M059J (cell line): ENCODE measurements at places on chromosomes 1 and 21. TPM values are rescaled to one million over a fixed set of nuclear protein-coding genes. Genes with fewer than 3 reads are reported as not detected.

- no peak for DNase-seq
Observed at GRCh38 chr1:997993-998744, 1.7 kb downstream of the HES4 start.

DNA sequence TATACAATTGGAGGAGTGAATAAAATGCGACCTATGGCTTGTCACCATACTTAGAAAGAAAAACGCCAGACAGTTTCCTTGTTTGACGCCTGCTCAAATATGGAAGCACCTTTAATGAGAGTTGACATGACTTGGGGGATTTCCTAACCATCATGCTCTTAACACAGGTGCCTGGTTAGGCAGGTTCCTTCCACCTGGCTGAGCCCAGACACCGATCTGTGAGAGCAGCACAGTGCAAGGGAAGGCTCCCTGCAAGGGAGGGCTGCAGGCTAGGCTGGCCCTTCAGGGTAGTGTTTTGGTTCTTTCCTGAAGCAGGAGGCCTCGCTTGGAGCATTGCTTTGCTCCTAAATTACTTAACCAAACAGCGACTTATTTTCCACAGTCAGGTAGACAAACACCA is 24.6 kb upstream of the KLHDC8A start:
- no peak for DNase-seq

GRCh38 chr1:59366346-59366745 is 69.5 kb downstream of the FGGY start:
- DNase-seq, result no peak

DNA sequence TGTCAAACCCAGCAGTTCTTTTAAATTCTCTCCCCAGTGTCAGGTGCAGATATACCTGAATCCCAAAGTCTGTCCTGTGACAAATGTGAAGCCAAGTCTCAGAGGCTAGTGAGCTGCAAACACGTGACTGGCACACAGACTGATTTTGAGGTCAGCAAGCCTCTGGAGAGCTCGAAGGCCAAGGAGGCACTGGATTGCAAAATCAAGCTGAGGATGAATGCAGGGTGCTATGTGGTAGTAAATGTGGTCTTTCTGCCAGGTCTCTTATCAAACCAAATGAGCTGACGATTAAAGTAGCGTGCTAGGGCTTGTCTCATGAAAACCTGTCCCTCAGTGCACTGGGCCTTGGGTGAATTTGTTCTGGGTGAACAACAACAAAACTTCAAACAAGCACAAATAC is 20.6 kb downstream of the GPR3 start:
- DNase-seq, result no peak

GRCh38 chr1:206963740-206964139 is 6.5 kb downstream of the FCAMR start:
- DNase-seq, result no peak

GRCh38 chr1:240350910-240351331 is 259.2 kb downstream of the FMN2 start:
- peak; percentile 79 for DNase-seq

- DNase-seq, result no peak
Observed at GRCh38 chr1:157739229-157739901, 37.6 kb downstream of the FCRL2 start.

GRCh38 chr1:46675549-46676314 is 4.1 kb downstream of the TEX38 start:
- no peak for DNase-seq

- DNase-seq, result no peak
Observed at GRCh38 chr1:54614563-54614962, 8.8 kb downstream of the FAM151A start.

GRCh38 chr1:240245629-240246020 is 153.9 kb downstream of the FMN2 start:
- peak; percentile 53 for DNase-seq

DNA sequence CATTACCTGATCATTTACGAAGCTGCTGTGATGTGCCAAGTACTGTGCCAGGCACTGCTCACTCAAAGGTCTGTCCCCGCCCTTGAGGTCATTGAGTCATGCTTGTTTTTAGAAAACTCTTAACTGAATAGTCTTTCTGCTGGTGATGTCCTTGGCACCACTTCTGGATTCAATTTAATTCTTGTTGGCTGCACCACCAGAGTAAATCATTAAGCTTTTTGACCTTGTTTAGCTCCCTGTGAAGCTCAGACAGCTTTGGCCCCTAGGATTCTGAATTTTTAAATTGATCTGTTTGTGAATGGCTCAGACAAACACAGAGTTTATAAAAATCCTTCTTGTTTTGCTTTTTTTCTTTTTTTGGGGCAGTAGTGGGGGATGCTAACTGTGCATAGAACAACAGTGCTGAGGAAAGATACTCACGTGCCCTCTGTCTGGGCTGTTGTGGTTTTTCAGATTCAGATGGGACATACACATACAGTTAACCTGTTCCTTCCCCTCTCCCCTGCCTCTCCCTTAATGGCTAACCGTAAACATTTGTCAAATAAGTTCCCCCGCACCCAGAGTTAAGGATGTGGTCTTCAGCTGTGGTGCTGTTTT is 67.6 kb downstream of the MTR start:
- DNase-seq, result peak; percentile 15

GRCh38 chr1:198443365-198444233 is 96.9 kb downstream of the ATP6V1G3 start:
- peak; percentile 96 for DNase-seq

DNA sequence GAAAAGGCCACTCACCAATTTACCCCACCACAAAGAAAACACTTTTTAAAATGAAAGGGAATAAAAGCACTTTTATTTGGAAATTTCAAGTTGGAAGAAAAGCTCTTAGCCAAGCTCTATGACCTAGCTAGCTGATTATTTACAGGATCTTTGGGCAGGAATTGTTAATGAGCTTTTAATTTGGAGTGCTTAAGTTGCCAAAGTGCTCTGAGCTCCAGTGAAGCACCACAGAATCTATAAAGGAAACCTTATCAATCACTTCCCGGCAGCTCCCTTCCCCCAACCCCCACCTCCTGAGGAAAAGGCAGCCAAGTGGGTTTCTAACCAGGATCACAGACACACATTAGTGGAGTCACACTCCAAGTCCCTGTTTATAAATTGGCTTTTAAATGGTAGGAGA is 1.5 kb downstream of the ERI3 start:
- no peak for DNase-seq

GRCh38 chr1:69947837-69948236 is 257.5 kb downstream of the LRRC40 start:
- DNase-seq, result peak; percentile 79

DNA sequence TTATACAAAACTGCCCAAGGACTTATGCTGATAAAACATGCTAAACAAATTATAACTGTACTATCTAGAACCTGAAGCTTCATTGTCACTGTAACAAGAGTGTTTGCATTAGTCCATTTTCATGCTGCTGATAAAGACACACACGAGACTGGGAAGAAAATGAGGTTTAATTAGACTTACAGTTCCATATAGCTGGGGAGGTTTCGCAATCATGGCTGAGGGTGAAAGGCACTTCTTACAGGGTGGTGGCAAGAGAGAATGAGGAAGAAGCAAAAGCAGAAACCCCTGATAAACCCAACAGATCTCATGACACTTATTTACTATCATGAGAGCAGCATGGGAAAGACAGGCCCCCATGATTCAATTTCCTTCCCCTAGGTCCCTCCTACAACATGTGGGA is 100.4 kb downstream of the SPATA6 start:
- no peak for DNase-seq

DNA sequence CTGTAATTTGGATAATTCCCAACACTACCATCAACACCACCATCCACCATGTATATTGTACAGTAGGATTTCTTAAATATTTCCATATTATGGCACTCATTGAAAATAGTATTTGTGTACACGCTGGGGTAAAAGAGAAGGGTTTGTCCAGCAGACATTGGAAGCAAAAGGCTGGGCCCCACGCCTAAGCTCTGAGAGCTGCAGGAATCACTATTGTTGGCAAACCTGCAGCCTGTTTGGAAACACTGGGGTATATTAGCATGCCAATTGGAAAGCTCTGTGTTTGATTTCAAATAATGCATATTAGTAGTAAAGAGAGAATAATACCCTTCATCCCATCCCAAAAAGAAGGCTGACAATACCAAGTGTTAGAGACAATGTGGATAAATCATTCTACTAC is 81.5 kb upstream of the DPYD start:
- DNase-seq, result no peak

- DNase-seq, result peak; percentile 99
Observed at GRCh38 chr1:8097077-8097799, 71.1 kb upstream of the ERRFI1 start.

- DNase-seq, result no peak
Observed at GRCh38 chr21:19864476-19864875, 1133.7 kb upstream of the NCAM2 start.

DNA sequence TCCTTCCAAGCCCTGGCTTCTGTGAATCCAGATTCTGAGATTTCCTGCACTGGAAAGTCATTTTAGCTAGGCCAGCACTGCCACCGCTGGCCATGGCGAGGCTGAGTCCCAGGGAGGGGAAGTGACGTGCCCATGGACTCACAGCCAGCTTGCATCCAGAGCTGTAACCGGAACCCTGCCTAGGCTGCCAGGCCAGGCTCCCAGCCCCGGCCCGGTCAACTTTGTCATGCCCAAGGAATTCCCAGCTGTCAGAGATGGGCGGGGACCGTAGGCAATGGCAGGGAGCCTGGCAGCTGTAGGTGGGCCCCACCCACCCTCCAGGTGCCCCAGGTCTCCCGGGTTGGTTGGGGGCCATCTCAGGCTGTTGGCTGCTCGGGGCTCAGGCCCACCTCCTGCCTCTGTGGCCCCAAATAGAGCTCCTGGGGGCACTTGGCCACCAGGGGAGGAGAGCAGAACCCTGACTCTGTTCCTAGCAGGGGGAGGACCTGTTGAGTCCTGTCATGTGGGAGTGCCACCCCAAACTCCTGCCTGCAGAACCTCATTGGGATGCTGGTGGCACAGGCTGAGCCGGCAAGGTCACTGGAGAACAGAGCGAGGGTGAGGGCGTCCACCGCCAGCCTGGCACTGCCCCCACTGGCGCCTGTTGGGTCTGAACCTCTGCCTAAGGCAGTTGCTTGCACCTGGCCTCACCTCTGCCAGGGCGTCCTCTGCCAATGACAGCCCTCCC is 57.8 kb downstream of the FOXO6 start:
- DNase-seq, result peak; percentile 94

DNA sequence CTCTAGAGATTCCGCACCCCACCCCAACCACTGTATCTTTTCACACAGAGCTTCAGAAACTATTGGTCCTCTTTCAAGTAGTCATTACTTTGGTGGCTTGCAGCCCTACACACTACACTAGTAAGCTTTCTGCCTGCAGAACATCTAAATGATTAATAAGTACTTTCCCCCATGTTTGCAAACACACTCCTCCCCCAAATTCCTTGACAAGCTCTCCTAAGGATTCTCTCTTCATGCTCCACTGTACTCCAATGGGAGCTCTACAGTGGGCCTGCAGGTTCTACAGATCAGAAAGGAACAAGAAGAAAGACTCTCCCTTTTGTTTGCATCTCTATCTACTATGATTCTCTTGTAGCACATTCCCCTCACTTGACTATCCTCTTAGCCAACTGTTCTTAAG is 16.3 kb upstream of the NUF2 start:
- DNase-seq, result no peak

DNA sequence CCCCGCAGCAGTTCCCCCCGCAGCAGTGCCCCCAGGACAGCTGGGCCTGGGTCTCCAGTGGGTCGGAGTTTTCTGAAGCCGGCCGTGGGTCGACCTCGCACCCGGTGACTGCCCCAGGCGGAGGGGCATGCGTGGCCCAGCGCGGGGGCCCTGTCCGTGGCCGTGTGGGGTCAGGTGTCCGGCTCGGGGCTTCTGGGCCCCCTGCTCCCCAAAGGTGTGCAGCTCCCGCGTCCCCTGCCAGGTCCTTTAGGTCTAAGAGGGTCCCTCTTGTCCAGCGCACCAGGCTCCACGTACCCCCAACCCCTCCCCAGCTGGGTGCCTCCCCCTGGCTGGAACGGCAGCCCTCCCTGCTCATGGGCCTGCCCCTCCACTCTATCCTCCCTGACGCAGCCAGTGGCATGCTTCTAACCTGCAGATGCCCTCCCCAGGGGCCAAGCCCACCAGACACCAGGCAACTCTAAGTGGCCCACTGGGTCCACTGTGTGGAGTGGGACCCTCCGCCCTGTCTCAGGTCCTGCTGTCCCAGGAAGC is 5.9 kb upstream of the HES4 start:
- DNase-seq, result no peak

DNA sequence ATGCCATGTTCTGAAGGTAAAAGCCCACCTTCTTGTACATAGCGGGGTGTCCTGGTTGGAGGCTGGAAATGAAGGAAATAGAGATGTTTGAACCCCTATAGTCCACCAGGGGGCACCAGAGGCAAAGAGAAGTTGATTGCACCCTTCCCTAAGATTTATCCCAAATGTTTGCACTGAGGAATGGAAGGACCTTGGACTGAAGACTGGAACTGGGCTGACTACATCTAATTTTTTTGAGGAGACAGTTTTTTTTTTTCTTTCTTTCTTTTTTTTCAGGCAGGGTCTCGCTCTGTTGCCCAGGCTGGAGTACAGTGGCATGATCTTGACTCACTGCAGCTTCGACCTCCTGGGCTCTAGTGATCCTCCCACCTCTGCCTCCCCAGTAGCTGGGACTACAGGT is 55.3 kb upstream of the EIF4G3 start:
- peak; percentile 70 for DNase-seq

GRCh38 chr1:230278376-230278775 is 147.8 kb downstream of the PGBD5 start:
- DNase-seq, result no peak

DNA sequence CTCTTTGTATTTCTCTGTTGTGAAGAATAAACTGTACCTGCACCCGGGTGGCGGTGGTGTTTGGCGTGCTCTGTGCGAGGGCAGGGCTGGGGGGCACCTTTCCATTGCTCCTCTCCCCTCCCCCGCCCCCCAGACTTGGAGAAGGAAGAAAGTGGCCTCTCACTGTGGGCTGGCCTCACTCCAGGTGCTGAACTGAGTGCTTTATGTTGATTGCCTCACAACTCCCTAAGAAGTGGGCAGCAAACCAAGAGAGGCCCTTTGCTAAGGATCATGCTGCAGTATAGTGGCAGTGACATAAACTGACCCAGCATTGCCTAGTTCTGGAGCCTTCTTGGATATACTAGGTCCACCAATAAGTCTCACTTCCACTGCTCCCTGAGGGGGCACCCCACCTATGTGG is 20.2 kb downstream of the A3GALT2 start:
- peak; percentile 58 for DNase-seq

GRCh38 chr1:7613106-7613850 is 157.8 kb upstream of the VAMP3 start:
- DNase-seq, result peak; percentile 15

GRCh38 chr1:242456726-242457269 is 67.7 kb downstream of the PLD5 start:
- no peak for DNase-seq

GRCh38 chr1:101136271-101136670 is 100.5 kb upstream of the S1PR1 start:
- DNase-seq, result no peak

- peak; percentile 90 for DNase-seq
Observed at GRCh38 chr1:42937141-42937696, 21.4 kb downstream of the SLC2A1 start.

GRCh38 chr1:241603731-241604245 is 36.4 kb downstream of the CHML start:
- peak; percentile 82 for DNase-seq

DYNLT5 gene
- total RNA-seq, result 5.2 and 7.8 TPM in 2 replicates

ADGRL4 gene
- total RNA-seq, result not detected in 2 replicates

ANXA9 gene
- total RNA-seq, result 0.25 TPM in 1 of 2 replicates, not detected in the other

ALX3 gene
- not detected in 2 replicates for total RNA-seq

EDARADD gene
- 0.05 and 1.2 TPM in 2 replicates for total RNA-seq

LAPTM5 gene
- total RNA-seq, result 3.4 and 4.1 TPM in 2 replicates

TMEM269 gene
- total RNA-seq, result 0.02 TPM in 1 of 2 replicates, not detected in the other

DMBX1 gene
- total RNA-seq, result not detected in 2 replicates

CGN gene
- total RNA-seq, result 0.52 and 1.5 TPM in 2 replicates

RNF186 gene
- not detected in 2 replicates for total RNA-seq

IFNLR1 gene
- total RNA-seq, result 1.9 and 2.3 TPM in 2 replicates

PRR9 gene
- total RNA-seq, result not detected in 2 replicates

CFAP45 gene
- total RNA-seq, result 0.20 and 1.0 TPM in 2 replicates
